ENCODE measurements at places on chromosomes 11 and 22. TPM values are rescaled to one million over a fixed set of nuclear protein-coding genes. Genes with fewer than 3 reads are reported as not detected.

DNA sequence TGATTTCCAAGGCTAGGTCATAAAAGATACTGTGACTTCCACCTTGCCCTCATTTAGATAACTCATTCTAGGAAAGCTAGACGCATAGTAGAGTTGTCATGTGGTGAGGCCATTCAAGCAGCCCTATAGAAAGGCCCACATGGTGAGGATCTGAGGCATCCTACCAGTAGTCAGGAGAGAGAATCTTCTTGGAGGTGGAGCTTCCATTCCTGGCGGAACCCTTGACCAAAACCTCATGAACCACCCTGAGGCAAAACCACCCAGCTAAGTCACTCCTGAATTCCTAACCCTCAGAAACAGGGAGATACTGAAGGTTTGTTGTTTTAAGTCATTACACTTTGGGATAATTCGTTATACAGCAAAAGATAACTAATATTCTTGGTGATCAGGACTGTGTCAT lies 2.9 kb upstream of the HDHD5 start:
- no peak for DNase-seq

DNA sequence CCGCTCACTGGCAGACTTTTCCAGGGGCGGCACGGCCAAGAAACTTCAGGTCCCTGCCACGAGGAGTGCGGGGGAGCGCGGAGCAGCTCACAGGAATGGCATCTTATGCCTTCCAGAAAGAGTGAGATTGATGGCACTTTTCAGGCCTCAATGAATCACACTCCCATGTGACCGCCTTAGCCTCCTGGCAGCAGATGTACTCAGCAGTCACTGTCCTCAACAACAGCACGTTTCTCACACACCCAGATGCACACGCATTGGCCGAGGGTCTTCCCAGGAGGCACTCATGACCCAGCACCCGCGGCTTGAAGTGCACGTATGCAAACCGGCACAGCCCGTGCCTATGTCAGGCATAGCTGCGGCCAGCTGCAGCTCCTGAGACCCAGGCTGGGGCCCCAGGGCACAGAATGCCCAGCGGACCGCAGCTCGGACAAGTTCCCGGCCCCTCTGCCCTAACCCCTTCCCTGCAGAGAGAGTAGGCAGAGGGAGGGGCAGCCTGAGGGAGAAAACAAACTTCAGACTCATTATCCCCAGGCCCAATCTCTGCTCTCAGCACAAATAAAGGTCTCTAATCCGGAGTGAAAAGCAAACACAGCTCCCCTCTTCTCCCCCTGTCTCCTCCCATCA lies 48.3 kb downstream of the RPUSD4 start:
- peak; percentile 99 for DNase-seq

DNA sequence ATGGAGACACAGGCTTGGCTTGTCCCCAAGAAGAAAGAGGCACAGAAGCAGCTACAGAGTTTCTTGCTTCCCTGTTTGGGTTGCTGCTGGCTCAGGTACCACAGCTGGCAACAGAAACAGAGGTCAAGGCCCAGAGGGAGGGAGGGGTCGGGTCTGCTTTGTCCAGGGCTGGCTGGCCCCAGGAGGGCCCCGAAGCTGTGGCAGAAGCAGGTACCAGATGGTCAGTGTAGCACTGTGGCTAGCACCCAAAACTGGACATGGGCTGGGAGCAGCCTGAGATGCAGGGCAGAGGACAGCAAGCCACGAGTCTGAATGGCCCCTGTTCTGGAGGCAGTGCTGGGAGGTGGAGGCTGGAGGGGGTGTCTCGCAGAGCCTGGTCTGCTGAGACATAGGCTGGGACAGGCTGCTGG lies 52.3 kb upstream of the CCDC188 start:
- DNase-seq = no peak

DNA sequence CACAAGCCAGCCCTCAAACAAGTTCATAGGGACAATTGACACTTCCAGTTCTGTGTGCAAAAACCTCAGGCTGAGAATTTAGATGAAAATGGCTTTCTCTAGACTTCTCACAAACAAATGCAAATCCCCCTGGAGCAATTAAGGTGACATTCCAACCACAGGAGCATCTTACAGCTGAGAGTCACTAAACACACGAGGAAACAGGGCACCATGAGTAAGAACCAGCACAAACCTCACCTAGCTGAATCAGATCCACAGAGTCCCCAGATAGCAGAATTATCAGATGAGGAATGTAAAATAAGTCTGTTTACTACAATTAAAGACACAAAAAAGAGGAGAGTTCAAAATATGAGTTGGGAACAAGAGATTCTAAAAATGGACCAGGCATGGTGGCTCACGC lies 51.5 kb downstream of the RTL6 start:
- DNase-seq = no peak

DNA sequence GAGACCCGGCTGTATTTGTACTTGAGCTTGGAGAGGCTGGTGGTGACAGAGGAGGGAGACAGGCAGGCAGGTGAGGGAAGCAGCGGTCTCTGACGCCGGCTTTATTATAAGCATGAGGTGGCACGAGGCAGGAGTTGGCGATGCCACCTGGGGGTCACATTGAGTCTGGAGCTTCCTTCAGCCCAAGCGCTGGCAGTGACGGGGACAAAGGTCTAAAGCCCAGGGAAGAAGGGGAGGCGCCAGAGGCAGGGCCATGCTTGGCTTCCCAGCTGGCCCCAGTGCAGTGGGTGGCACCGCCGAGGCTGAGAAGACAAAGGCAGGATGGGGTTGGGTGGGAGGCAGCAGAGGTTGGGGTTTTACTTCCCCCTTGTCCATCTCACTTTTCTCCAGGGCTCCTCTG lies 4.5 kb downstream of the FXYD2 start:
- DNase-seq = peak; percentile 55

DNA sequence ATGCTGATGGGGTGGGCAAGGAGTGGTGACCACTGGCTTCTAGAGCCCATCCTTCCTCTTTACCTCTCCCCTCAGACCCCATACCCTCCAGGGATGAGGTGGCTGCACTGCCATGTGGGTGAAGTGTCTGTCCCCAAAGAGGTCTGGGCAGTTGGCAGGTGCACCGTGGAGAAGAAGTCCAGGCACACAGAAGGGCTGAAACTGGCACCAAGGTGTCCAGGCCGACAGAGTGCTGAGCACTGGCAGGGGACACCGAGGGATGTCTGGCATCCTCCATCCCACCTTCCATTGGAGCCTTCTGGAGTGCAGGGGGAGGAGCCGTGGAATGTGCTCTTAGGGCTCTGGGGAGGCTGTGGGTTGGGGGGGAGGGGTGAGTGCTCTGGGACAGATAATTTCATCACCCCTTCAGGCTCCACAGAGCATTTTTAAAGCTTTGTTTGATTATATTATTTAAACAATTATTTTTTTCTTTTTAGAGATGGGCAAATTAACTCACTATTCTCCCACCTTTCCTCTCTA lies 37.9 kb downstream of the PKNOX2 start:
- DNase-seq = no peak

DNA sequence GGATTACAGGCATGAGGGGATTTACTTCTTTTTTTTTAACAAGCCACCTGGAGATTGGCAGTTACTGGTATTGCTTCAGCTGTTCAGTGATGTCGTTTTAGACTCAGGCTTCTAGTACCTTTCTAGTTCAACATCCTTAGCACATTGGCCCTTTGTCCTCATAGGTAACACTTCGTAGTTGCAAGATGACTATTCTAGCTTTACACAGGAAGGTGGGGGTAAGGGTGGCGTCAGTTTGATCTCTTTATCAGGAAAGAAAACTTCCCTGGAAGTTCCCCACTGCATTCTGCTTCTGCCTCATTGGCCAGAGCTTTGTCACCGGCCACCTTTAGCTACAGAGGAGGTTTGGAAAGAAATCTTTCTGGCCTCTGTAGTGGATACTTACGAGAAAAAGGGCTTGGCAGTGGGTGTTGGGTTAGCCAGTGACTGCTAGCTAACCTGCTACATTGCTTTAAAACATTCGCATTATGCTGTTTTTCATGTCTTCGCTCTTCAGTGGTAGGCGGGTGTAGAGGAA lies 40.7 kb downstream of the SFI1 start:
- DNase-seq = no peak

DNA sequence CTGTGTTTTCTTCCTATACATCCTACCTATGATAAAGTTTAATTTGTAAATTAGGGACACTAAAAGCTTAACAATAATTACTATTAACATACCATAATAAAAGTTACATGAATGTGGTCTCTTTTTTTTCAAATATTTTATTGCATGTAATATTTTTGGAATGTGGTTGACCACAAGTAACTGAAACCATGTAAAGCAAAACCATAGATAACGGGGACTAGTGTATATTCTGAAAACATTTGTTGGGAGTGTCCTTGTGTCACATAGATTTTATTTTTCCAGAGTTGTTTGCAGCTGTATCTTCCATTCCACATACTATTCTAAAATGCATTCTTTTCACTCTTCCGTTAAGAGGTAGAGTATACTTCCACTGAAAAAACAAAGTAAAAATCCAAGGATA lies 200.4 kb downstream of the KIF18A start:
- no peak for DNase-seq

- no peak for DNase-seq
Observed at GRCh38 chr11:28849053-28849452, 740.9 kb downstream of the METTL15 start.

DNA sequence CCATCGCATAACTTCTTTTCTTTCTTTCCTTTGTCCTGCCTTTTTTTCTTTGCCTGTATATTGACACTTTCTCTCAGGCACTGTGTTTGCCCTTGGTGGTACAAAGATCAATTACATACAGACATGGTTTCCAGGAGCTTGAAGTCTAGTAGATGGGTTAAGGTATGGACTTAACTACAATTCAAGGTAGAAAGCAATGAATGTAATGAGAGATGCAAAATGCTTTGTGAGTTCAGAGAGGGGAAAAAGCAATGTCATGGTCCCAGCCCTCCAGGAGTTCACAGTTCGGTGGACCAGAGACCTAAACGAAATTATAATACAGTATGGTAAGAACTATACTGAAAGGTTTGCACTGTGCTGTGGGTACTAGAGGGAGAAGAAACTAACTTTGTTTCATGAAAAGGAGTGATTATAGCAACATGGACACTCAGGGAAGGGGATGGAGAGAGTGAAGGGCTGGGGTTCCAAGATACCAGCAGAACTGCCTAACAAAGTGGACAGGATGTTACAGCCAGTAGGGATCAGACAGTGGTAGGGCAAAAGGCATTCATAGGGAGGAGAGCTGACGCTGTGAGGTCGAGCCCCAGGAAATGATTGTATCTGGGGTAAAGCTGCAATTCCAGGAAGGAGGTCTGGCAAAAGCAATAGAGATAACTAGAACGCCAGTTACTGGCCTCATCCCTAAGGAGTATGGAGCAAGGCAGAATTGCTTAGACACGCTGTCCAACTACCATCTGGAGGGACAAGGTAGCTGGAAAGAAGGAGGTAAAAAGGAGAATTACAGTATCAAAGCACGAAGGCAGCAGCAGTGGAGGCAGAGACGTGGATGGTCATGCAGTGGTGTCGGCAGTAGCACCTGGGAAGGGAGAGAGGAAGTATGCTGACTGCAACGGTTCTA lies 158.3 kb upstream of the MTMR2 start:
- no peak for DNase-seq

GRCh38 chr11:33478111-33478573 lies 221.0 kb downstream of the HIPK3 start:
- DNase-seq = no peak

- DNase-seq = no peak
Observed at GRCh38 chr11:76747915-76748860, 35.0 kb upstream of the TSKU start.

GRCh38 chr11:86050196-86050709 lies 18.6 kb downstream of the PICALM start:
- DNase-seq = no peak

GRCh38 chr11:3969613-3970012 lies 114.1 kb downstream of the STIM1 start:
- no peak for DNase-seq

- no peak for DNase-seq
Observed at GRCh38 chr11:73883856-73884255, 7.1 kb downstream of the PAAF1 start.

DNA sequence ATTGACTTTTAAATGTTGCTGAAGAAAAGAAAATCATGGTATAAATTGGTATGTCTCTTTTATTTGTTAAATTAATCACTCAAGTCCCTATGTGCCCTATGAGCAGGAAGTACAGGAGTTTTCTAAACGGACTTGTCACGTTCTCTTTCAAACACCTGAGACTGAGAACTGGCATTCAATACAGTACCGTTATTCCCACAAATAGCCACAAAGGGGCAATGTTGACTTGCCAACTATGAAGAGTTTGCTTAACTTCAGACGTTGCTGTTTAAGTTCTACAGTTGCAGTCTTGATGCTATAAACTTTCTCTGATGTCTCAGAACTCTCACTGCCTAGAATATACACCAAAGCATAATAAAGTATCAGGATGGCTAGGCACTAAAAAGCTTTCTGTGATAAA lies 7.6 kb downstream of the OR56A1 start:
- DNase-seq = no peak

DNA sequence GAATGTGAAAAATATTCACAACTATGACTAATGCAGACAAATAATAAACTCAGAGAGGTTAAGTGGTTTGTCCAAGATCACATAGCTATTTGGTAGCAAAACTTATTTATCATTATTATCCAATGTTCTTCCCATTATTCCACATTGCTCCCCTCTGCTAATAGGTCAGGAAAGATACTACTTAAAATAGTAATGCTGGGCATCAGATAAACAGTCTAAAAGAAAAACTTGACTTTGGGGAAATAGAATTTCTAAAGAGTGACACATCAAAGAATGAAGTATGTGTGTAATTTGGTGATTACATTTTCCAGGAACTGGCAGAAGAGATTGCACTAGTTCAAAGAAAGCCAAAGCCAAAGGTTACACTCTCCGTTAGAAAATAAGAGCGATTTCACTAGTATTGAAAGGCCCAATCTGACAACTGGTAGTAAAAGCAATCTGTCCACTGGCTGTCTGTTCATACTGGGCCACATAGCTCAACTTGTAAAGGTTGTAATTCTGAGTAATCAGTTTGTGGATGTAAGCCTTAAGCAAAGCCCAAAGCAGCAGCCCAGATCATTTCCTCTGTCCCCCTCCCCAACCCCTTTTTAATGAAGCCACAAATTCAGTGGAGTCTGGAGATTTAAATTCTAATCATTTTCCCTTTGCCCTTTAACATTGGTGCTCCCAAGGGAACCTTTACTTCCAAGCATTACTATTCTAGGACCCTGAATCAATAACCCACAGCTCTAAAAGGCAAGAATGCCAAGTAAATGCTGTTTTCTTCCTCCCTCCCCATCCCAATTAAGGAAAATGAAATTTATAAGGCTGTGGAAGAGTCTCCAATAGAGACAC lies 283.5 kb downstream of the TTC28 start:
- peak; percentile 62 for DNase-seq

CDON gene
- 12.3 TPM for total RNA-seq

TLCD5 gene
- total RNA-seq = 11.9 TPM

HOATZ gene
- not detected for total RNA-seq

RIMBP3B gene
- 0.29 TPM for total RNA-seq

MMP13 gene
- 2.5 TPM for total RNA-seq

PARVA gene
- total RNA-seq = 83.7 TPM

POU2AF1 gene
- total RNA-seq = not detected

XKR3 gene
- not detected for total RNA-seq

MAPK12 gene
- total RNA-seq = 24.8 TPM

All from osteoblast (primary cell).